ENCODE measurements at places on chromosomes 1 and 21.

DNA sequence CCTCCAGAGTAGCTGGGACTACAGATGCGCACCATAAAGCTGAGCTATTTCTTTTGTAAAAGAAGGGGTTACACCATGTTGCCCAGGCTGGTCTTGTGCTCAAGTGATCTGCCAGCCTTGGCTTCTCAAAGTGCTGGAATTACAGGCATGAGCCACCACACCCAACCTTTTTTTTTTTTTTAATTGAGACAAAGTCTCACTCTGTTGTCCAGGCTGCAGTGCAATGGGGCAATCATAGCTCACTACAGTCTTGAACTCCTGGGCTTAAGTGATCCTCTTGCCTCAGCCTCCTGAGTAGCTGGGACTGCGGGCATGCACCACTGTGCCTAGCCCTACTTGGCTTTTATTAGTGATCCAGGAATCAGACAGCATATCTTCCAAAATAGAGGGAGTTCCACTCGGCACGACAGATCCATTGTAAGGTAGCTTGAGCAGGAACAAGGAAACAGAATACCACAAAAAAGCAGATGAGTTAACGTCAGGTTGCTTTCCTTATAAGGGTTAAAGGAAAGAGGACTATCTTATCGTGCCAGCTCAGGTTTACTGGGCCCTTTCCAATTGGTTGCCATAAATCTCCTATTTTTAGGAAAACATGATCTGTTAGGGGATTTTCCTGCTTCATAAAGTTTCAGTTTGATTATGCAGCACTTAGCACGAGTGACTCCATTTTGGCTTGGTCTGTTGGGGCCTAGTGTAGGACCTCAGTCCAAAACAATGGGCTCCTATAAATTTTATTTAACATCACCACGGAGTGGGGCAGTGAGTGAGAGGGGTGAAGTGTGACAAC, 45.2 kb downstream of the NENF start:
- no peak for DNase-seq

GRCh38 chr21:16634515-16634914, 878.3 kb upstream of the CXADR start:
- no peak for DNase-seq

DNA sequence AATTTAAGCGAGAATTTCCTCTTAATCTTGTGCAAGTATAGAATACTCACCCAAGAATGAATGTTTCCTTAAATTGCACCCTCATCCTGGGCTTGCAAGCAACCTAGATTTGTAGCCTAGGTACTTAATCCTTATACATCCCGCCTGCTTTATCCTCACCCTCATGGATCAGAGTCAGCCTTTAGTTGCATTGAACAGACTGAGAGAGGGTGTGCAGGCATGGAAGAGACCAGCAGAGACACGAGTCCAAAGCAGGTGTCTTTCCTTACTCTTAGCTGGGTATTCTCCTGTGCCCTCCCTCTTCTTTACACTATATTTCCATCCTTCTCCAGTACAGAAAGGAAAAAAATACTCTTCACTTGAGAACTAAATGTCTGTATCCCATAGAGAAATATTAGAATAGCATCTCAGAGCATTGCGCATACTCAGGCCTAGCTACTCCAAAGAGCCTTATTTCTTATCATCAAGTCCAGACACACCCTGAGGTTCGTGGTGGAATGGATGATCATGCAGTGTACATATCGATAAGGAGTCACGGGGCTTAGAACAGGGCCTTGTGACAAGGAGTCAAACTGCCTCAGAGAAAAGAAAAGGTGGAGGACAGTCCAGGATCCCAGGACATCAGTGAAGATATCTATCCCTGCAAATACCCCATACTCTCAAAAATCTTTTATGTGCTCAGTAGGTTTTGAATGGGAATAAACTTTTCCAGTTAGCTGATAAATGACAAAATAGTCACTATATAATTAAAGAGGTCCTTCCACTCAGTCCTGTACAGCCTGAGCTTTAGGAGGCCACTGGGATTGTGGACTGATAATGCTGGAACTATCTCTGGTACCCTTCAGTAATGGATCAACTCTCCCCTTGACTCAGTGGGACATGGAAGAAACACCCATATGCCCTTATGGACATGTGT, 297.9 kb downstream of the GRIK1 start:
- no peak for DNase-seq

DNA sequence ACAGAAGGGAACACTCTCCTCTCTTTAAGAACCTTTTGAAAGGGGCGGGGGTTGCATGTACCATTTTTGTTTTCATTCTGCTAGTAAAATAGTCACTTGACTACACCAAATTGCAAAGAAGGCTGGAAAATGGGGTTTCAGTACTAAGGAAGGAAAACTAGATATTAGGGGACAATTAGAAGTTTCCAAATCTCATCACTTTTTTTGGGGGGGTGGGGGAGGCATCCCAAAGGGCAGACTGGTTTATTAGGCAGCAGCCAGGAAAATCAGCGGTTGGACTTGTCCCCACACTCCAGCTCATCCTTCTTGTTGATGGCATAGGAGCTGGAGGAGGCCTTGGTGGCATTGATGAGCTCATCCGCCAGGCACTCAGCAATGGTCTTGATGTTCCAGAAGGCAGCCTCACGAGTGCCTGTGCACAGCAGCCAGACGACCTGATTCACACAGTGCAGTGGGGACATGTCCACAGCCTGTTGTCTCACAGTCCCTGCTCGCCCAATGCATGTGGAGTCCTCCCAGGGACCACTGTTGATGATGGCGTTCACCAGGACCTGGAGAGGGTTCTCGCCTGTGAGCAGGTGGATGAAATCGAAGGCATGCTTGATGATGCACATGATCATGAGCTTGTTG, 1.7 kb upstream of the TMEM50B start:
- DNase-seq: no peak

- no peak for DNase-seq
Measured at GRCh38 chr1:206808615-206809014, 36.3 kb upstream of the IL10 start.

GRCh38 chr1:9684801-9685200, 33.3 kb downstream of the PIK3CD start:
- DNase-seq: no peak

- no peak for DNase-seq
Measured at GRCh38 chr1:85445906-85446305, 19.1 kb downstream of the DDAH1 start.

- no peak for DNase-seq
Measured at GRCh38 chr21:42757826-42758655, 104.6 kb downstream of the PDE9A start.

DNA sequence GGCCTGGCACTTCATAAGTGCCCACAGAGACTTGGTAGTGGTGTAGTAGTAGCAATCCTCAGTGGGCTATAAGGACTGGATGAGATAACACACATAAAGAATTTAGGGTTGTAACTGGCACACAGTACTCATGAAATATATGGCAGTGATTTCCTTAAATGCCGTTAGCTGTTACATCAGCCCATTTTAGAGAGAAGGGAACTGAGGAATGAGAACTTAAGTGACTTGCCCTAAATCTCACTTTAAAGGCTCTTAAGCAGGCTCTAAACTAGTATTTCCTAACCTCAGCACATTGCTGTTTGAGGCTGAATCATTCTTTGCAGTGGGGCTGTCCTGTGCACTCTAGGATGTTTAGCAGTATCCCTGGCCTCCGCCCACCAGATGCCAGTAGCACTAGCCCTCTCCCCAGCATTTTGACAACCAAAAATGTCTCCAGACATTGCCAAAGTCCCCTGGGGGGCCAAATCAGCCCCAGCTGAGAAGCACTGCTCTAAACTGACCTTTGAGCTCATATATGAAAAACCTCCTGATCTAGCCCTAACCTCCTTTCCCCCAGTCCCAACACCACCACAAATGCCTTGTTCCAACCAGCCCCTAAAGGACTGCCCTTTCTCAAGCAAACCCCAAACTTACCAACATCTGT, 11.6 kb downstream of the CAMK2N1 start:
- DNase-seq: no peak

DNA sequence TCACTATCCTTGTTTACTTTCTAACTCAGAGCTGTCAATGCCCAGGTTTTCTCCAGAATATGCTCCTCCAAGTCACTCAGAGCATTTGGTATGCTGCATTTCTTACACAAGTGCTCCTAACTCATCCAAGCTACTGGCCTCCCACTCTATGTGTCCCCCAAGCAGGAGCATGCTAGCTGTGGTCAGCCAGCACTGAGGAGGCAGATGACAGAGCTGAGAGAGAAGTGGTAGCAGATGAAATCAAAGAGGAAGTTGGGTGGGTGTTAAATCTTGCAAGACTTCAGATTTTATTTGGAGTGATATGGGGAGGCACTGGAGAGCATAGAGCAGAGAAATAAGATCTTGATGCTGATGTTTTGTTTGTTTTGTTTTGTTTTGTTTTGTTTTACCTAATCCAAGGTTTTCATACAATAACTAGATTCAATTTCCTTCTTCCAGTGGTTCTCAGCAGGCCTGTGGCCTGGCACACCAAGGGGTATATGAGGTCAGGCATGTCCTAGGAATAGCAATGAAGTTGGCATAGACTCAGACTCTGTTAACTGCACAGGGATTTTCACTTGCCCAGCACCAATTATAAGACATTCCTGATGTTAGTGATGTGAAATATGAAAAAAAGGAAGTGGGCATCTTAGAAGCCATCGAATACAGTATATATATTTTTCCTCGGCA, 3.1 kb upstream of the PGBD5 start:
- DNase-seq: no peak

- DNase-seq: no peak
Measured at GRCh38 chr1:221667504-221667903, 74.4 kb downstream of the DUSP10 start.

- no peak for DNase-seq
Measured at GRCh38 chr21:27674041-27674615, 707.2 kb upstream of the ADAMTS5 start.

DNA sequence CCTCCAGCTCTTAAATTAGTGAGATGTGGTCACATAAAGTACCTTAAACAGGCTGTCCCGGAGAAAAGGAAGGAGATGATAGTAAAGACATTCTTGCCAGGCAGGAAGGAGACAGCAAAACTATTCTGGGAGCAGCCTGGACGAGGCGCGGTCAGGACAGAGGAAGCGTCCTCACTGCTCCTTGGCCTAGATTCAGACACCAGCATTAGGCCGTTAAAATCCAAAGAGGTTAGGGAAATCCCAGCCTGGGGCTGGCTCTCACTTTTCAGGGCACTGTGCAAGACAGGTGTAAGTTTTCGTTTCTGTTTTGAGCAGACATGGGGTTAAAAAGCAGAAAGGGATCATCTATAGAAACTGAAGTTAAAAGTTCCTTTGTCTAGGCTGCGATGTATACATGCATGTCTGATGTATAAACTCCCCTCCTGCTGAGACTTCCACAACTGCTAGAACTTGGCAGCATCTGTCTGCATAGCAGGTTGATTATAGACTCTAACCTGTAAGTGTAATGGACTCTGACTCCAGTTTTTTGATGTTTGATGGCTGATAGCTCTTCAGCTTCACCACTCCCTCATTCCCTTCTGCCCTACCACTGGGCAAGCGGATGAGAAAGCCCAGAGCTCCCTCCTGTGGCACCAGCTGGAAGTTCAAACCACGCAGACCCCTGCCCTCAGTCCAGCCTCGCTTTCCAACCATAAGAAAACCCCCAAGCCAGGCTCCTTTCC, 21.5 kb downstream of the STPG1 start:
- DNase-seq: peak; percentile 65

GRCh38 chr1:151616505-151616849, 4.6 kb downstream of the SNX27 start:
- no peak for DNase-seq

DNA sequence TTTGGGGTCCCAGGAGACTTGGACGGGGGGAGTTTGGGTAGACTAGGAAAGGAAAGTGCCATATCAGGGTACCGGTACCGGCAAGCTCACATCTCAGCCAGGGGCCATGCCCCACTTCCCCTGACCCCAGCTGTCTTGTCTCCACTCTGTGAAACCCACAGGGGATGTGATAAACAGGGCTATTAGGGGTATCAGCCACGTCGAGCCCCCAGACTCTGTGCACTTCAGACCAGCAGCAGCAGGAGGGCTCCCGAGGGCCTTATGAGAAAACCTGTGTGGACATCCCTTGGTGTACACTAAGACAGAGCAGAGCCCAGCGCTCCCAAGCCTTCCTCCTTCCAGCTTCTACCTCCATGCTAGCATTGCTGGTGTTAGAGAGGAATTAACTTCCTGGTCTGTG, 46.3 kb downstream of the TNNT2 start:
- DNase-seq: no peak

GRCh38 chr21:31604591-31605190, 54.8 kb upstream of the SOD1 start:
- peak; percentile 36 for DNase-seq

DNA sequence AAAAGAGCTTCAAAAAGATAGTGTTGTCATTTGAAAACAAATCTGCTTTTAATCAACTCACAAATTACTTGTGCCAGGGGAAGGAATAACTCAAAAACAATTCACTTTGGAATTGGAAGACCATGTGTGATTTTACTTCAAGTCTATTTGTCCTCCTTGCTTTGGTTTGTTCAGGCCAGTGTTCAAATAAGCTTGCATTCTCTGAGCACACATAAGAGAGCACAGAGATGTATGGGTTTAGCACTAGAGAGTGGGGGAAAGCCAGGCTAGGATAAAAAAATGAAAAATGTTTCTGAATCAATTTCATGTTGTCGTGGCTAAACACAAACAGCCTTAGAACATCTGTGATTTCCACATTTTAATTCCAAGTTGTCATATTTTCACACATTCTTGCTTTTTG, 325.7 kb upstream of the LYPLAL1 start:
- no peak for DNase-seq

GRCh38 chr1:8474369-8474768, 156.5 kb downstream of the SLC45A1 start:
- no peak for DNase-seq

- DNase-seq: no peak
Measured at GRCh38 chr1:97364086-97364485, 556.7 kb downstream of the DPYD start.

DNA sequence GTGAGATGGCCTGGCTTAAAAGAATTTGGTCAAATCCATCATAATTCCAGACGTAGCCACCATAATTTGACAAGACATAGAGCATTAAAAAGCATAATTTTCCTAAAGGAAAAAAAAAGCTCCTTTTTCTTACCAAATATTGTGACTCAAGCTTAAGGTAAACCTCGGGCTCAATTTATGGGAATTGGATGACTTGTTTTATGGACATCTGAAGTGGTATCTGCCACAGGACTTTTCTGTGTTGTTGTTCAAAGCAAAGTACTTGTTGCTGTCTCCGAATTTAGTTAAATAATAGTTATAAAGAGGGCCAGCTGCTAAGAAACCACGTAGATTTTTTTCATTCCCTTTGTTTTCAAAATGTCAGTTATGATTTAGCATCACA, 1.1 kb downstream of the MPZL1 start:
- DNase-seq: no peak

DNA sequence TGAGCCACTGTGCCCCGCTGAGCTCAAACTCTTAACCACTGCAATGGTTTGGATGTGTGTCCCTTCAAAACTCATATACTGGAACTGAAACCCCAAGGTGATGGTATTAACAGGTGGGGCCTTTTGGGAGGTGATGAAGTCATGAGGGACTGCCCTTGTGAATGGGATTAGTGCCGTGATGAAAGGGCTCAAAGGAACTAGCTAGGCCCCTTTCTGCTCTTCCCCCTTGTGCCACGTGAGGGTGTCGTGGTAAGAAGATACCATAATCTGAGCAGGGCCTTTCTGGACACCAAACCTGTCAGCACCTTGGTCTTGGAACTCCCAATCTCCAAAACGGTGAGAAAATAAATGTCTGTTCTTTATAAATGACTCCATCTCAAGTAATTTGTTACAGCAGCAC, 45.5 kb upstream of the SPOCD1 start:
- DNase-seq: peak; percentile 24

GRCh38 chr1:12138196-12139168, 28.3 kb upstream of the TNFRSF1B start:
- no peak for DNase-seq
